Stimulated activated CD4-positive, alpha-beta T cell treated with anti-CD3 and anti-CD28 coated beads, Interleukin-2, amount 100 ng/mL, for 24 hours (primary cell): ENCODE measurements at places on chromosomes 5 and 9.

- DNase-seq, result no peak
These were observed 597.9 kb downstream of the PTPRD start for GRCh38 chr9:10014889-10015288.

GRCh38 chr9:124333203-124333579 lies 75.4 kb downstream of the NEK6 start:
- no peak for DNase-seq

DNA sequence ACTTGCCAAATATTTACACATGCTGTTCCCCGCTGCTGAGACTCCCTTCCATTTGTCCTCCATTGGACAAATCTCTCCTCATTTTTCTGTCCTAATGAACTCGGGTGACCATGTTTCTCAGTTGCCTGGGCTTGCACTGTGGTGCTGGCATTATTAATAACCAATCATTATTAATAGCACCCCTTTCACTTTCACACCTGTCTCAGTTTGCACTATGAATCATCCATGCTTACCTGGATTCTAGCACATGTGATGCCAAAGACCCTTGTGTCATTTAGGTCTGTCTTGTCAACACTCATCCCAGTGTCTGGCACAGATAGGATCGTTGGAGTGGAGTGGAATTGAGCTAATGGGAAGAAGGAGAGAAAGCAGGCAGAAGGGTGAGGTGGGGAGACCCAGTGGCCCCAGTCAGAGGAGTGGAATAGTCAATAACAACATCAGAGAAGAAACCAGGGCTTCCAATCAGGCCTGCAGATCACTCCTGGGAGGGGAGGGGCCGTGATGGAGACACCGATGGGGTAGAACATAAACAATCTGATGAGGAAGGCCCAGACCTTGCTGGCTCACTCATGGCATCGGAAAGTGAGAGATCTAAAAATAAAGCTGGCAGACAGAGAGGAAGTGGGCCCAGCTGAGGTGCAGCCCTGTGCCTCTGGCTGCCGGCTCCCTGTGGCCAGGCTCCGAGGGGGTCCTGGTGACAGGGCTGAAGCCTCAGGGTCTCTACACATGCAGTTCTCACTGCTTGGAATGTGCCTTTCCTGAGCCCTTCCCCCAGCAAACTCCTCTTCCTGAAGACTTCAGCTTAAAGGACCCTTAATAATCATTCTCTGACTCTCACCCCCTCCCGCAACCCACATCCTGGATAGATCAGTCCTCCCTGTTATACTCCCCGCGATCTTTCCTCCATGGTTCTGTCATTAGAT lies 33.5 kb upstream of the CRB2 start:
- DNase-seq, result peak; percentile 63

DNA sequence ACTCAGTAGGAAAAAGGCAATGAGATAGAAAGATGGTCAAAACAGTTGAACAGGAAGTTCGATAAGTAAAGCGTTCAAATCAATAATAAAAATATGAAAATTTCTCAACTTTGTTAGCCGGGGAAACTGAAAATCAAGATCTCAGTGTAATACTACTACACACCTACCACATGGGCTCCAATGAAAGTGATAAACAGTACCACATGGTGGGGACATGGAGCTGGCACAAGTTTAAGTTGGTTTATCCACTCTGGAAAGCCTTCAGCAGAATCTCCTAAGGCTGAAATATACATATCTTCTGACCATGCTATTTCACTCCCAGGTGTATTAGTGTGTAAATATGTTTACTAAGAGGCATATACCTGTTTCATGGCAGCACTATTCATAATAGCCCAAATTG lies 126.8 kb downstream of the NXNL2 start:
- no peak for DNase-seq

GRCh38 chr9:77561331-77562018 lies 86.6 kb downstream of the GNA14 start:
- DNase-seq, result no peak

GRCh38 chr9:126673689-126674364 lies 60.1 kb downstream of the LMX1B start:
- DNase-seq, result no peak

DNA sequence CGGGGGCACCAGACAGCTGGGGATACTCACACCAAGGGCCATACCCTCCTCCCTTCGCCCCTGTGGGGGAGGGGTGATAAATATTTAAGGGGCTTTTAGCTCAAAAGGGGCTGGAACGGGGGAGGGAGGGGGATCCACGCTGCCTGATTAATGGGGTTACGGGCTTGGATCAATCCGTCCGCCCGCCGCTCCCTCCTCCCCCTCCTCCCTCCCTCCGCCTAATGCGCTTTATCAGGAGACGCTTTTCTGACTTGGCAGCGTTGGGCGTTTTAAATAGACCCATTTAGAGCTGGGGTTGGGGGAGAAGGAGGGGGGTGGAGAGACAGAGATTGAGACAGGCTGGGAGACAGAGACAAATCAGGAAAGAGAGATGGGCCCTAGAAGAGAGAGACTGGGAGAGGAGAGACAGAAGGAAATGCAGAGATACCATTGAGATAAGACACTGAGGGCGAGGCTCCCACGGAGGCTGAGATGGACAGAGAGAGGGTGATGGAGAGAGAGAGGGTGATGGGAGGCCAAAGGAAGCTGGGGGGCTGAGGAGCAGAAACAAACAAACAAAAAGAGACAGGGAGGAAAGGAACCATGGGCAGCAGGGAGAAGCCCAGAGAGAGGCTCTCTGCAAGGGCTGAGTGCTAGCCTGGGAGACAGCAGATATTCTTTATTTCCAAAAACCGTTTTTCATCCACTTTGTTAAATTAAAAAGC lies 10.3 kb downstream of the CNTFR start:
- no peak for DNase-seq

DNA sequence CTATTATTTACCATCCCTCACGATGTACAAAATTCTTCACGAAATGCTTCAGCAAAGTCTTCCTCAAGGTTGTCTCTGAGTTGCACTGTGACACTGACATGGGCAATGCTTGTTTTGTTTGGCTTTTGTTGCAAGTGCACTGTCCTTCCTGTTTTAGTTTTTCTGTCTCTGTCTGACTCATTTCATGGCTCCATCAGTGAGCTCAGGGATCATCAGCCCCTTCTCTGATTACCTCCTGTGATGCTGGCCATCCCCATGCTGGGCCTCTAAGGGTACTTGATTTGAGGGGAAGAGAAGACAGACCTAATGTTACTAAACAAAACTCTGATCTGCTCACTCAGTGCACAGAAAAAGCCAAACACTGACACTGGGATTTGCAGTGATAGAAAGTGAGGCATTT lies 37.6 kb upstream of the STX17 start:
- no peak for DNase-seq

DNA sequence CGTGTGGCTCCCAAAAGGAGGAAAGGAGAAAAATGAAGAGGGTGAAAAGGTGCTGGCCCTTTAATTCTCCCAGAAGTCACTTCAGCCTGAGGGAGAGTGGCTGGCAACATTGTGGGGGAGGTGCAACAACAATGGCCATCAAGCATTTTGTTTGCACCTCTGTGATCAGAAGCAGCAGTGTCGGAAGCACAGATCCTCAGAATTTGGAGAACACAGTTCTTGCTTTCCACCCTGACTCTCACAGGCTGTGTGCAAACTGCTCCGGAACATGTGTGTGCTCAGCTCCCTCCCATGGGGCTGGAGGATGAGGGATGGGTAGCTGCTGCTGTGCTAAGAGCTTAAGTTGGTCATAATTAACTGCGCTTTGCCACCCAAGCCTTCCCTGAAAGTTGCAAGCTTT lies 127.1 kb downstream of the DPYSL3 start:
- no peak for DNase-seq

DNA sequence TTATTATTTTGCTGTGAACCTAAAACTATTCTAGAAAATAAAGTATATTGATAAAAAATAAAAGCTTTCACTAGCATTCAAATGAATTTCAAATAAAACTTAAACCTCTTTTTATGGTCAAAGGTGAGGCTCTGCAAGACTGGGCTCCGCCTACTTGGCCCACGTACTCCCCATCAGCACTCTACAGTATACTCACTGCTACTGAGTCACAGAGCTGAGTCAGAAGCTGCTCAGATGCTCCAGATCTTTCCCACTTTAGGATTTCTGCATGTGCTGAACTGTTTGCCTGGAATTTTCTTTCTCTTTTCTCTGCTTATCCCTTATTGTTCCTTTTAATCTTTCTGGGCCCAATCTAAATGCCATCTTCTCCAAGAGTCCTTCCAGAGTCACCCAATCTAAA lies 331.9 kb upstream of the CCNG1 start:
- no peak for DNase-seq

DNA sequence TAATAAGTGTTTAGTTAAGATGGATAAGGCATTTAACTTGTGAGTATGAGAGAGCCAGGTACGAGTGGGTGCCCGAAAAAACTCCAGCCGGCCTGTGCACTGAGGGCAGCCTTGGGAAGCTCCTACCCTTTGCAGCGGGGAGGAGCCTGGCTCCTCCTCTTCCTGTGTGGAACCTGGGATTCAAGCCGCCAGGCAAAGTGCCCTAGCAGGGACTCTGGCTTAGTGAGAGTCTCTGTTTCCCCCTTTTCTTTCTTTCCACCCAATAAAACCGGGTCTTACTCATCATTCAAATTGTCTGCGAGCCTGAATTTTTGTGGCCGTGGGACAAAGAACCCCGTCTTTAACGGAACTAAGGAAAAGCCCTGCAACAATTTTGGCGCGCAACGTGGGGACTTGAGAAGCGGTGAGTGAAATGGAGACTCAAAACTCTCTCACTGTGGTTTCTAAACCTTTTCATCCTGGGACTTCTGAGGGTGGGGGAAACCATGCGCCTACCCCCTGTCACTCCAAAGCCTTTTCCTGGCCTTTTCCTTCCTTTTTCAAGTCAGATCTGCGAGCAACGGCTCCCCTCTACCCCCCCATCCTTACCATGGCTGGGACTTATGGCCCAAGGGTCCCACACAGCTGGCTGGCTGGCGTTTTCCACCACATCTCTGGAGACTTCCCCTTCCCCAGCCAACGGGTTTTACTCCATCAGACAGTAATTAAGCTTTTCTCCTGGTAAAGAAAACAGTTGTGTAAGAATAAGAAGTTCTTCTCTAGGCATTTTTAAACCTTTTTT lies 535.7 kb upstream of the ACO1 start:
- no peak for DNase-seq

DNA sequence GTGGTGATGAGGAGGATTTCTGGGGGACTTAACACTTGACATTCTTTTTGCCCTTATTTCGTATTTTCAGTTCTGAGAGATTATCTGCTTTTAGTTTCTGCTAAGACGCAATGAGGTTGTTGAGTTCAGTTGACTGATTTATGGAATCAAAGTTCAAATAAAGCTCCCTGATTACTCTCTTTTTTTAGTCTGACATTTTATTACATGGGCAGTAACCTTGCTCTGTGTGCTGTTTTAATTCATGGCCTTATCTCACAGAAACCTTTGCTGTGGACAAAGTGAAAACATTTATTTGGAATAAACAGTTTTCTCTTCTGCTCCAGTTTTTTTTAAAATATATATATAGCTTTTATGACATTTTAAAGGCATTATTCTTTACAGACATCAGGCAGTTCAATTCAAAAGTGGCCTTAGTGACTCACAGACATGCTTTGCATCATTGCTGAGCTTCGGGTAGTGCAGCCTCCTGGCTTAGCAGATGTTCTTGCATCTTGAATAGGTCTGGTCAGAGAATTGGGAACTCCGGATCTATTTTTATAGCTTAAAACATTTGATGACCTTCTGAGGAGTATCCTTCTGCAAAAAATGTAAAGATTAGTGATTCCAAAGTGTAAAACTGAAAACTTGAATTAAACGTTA lies 162.9 kb downstream of the FAM170A start:
- no peak for DNase-seq

- DNase-seq, result no peak
These were observed 88.0 kb downstream of the FNBP1 start for GRCh38 chr9:129954868-129955550.

DNA sequence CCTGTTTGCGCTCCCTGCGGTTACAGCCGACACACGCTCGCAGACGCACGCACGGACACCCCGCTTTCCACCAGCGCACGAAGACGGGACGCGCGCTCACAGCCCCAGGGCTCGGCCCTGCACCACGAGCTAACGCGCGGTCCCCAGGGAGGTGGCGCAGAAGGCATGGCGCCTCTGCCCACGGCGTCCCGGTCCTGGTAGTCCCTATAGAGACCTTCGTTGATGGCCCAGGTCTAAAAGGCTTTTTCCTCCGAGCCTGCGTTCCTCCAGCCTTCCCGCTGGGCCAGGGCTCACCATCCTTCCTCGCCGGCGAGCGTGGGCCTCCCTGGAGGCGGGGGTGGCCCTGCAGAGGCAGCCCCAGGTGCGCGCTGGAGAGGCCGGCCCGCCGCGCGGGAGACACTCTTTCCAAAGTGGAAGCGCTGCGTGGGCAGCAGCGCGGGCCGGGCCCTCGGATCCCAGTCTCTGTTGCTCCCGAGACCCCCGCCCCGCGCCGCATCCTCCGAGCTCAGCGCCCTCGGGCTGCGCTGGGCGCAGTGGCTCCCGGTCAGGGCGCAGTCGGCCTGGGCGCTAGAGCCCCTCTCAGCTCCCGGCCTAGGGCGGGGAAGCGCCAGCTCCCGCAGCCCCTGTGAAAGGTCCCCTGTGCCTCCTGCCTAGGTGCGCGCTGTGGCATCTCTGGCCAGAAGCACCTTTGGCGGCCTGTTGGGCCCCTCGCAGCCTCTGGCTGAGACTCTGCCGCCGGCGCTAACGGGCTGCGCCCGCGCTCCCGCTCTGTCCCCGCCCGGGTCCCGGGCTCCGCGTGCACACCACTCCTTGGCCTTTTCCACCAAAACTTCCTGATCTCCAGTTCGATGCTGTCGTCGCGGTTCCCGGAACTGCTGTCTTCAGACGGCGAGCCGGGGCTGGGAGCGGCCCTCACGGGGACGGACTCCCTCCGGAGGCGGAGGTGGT lies 31.9 kb upstream of the FANCC start:
- DNase-seq, result peak; percentile 29

DNA sequence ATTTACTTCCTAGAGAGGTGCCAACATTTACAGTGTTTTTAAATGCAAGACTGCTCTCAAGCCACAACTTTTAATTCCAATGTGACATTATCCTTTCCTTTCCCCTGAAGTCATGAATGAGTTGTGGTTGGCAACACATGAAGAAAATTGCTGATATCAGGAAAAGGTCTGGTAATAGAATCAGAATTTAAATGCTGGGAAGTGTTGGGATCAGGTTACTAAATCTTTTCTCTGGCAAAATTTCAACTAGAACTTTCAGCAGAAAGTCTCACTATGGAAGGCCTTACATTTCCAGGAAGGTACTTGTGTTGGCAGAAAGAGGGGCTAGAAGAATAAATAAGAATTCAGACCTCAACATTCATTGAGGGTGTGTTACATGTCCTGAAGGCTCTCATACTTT lies 10.6 kb upstream of the SLC44A1 start:
- DNase-seq, result no peak

GRCh38 chr5:93415819-93416218 lies 165.2 kb downstream of the NR2F1-AS1 start:
- no peak for DNase-seq

- peak; percentile 57 for DNase-seq
These were observed 8.6 kb downstream of the PDCD1LG2 start for GRCh38 chr9:5518937-5519319.

GRCh38 chr9:90365666-90366065 lies 277.0 kb downstream of the DIRAS2 start:
- no peak for DNase-seq

DNA sequence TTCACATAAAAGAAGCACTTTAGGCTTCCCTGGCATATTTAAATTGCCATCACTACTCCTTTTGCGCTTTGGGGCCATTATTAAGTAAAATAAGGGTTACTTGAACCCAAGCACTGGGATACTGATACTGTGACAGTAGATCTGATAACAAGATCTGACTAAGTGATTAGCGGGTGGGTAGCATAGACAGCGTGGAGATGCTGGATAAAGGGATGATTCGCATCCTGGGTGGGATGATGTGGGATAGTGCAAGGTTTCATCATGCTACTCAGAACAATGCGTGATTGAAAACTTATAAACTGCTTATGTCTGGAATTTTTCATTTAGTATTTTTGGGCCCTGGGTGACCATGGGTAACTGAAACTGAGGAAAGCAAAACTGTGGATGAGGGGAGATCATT lies 75.1 kb downstream of the PTTG1 start:
- no peak for DNase-seq
